HEK293T (cell line): ENCODE measurements at places on chromosomes 6 and 20.

- no peak for DNase-seq
Measured at GRCh38 chr20:7516621-7517111, 423.6 kb downstream of the HAO1 start.

DNA sequence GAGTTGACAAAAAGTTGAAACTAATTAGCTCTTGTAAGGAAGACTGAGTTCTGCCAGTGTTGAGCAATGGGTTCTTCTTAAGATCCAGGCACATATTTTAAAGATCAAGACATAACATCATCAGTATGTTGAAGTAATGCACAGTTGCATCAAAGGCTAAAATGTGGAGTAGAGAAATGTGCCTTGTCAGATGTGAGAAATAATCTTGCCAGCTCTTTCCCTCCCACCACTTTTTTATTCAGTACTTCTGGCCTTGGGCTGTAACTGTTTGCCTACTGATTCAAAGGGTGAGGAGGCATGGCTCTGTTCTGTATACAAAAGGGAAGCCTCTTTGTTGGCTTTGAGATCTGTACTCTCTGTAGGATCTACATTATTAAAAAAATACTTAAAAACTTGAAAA is 13.1 kb downstream of the PKIB start:
- no peak for DNase-seq

- DNase-seq = peak; percentile 8
Measured at GRCh38 chr6:86192123-86192522, 549.4 kb upstream of the SYNCRIP start.

DNA sequence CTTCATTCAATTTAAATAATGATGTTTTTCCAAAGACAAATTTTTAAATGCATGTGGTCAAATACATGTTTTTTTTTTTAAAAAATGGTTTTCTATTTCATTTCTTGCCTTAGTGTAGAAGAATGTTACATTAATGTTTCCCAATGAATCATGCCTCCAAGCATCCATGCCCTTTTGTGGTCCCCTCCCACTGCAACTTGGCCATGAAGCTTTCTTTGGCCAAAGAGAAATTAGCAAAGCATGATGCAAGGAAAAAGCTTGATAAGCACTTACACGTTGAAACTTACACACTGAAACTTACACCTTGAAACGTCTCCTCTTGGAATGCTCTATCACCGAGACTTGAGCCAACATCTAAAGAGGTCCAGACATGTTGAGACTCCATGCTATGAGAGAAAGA is 93.0 kb upstream of the ELOVL5 start:
- no peak for DNase-seq

DNA sequence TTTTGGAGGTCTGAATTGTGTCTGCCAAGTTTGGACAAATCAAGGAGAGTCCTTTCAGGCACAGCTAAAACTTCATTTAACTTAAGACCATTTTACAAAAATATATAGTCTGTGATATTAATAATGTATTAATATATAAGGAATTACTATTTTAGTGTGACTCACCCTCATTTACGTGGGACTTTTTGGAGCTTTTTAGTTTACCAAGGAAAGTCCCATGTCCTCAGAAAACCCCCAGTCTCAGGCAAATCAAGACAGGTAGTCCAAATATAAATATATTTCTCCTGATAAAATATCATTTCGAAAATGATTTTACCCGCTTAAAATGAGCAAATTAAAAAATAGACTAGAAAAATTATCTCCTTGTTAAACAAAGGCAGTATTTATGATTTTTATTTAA is 479.0 kb downstream of the PKHD1 start:
- DNase-seq = no peak

DNA sequence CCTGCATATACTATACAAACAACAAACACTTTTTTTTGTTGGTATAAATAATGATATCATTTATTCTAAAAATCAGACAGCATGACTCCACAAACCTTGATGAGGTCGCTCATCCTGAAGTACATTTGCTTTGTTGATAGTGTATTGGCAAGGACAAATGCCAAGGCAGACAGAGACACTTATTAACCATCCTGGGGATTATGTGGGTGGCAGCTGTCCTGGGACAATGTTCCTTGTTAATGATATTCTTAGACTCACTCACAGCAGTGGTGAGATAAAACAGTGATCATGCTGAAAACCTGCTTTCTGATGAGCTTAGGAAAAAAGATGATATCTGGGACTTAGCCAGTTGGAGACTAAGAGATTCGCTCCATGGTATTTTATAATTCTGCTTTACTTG is 85.4 kb upstream of the OGFRL1 start:
- no peak for DNase-seq

DNA sequence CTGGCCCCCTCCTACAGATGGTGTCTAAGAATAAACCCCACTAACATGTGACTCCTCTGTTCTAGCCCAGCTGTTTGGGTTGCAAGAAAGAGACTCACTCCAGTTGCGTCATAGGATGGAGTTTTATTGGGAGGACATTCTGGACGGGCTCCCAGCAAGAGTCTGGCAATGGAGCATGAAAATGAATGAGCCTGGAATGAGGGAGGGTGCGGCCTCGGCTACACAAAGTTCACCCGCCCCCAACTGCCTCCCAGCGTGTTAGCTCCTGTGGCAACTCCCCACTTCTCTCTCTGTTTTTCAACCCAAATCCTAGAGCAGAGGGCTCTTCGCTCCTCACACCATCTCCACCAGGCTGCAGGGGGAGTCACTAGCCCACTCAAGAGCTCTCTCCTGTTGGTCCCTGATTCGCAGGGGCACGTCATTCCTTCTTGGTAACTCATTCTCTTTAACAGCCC is 5.1 kb upstream of the ADAM33 start:
- DNase-seq = no peak

DNA sequence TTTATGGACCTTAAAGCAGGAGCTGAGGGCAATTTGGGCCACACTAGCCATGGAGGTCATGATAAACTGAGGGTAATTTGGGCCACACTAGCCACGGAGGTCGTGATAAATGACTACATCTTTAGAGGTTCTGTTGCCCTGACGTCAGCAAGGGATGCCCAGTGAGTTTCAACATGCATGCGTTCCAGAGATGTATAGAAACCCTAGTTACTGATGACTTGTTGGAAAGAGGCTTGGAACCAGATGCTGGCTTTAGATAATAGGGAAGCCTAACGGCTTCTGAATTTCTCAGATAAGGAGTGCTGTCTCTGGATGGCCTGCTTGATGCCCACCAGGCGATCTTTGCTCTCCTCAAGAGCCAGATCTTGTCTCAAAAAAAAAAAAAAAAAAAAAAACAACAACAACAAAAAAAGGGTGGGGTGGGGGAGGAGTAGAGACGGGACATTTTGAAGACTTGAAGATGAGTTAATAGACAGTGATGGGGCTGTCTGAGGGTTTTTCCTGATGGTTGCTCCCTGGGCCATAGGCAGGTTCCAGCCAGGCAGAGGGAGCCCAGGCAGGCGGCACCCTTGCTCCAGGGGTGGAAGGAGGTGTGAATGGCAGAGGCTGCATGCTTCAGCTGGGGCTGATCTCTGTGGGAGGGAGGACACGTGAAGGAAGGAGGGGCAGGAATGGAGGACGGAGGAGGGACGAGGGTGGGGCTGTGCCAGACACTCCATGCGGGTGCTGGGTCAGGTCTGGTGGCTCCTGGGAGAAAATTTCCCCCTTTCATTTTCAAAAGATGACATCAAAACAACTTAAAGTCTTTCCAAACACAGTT is 27.0 kb upstream of the FRMD1 start:
- no peak for DNase-seq

GRCh38 chr6:81774542-81774941 is 22.1 kb upstream of the TENT5A start:
- DNase-seq = no peak

- DNase-seq = no peak
Measured at GRCh38 chr6:96755096-96755495, 82.2 kb downstream of the GPR63 start.

DNA sequence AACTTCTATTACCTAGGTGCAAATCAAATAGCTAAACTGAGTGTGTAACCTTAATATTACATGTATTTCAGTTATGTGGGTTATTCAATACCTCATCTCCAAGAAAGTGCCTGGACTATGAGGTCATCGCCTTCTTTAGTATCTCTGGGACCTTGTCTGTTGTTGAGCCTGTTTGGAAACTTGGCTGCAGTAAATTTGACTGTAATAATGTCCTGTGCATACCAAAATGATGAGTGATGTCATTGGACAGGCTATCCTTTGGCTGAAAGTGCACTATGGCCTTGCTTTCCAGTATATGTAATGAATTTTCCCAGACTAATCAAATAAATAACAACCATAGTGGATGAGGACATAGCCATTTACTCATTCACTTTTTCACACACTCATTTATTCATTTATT is 455.1 kb downstream of the ADGRB3 start:
- no peak for DNase-seq

- no peak for DNase-seq
Measured at GRCh38 chr6:159966981-159967380, 1.9 kb upstream of the IGF2R start.

DNA sequence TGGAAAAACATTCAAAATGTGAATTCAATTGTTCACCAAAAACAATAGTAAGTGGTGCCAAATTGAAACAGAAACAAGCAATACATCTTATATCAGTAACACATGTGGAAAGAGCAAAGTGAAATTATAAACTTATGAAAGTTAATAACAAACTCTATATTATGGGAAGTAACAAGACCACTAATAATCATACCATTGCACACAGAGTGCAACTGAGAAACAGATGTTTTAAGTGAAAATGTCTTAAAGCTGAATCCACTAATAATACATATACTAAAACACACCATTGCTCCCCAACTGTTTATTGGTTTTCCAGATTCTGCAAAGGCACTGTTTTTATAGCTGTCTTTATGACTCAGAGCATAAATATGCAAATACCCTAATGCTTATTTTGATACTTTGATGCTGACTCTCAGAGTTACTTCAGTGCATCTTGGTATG is 292.3 kb downstream of the RFPL4B start:
- DNase-seq = no peak

DNA sequence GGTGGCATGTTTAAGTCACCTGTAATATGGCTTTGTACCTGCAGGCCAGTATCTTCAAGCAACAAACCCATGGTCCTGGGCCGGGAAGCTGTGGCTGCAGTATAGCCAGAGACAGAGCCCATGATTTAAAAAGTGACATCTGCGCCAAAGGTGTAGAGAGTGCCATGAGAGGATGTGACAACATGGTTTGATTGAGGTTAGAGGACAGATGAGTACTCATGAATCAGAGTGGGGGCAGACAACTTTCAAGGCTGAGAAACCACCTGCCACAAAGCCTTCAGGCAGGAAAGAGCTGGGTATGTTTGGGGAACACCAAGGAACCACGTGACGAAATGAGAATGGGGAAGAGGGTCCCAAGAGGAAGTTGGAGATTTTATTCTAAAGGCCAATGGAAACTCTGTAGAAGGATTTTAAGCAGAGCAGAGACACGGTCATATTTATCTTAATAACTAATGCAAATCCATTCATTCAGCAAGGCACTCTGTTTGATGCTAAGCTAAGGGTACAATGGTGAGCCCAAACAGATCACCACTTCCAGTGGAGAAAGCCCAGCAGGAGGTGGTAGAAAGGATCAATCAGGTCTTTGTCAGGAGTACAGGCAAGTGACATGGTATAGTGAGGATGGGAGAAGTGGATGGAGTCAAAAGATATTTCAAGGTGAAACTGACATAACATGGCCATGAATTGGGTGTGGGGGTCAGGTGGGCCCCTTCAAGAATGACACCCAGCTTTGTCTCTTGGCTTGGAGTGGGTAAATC is 3.4 kb upstream of the MICAL1 start:
- no peak for DNase-seq

DNA sequence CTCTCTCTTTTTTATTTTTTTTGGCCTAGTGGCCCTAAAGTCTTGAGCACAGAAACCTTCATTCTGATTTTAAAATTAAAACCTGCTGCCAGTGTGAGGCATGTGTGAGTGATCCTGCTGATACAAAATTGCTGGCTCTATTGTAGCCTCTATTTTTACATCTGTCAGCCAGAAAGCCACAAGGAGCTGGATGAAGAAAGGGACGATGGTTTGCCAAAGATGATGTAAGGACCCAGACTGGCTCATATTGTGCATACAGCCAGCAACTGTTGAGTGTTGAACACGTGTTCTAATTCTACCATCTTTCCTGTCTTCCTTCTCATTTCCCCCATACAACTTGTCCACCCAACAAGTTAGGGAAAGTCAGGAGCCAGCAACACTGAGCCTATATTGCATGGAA is 40.8 kb upstream of the ATXN1 start:
- no peak for DNase-seq

GRCh38 chr6:168578036-168578435 is 137.1 kb downstream of the SMOC2 start:
- no peak for DNase-seq

DNA sequence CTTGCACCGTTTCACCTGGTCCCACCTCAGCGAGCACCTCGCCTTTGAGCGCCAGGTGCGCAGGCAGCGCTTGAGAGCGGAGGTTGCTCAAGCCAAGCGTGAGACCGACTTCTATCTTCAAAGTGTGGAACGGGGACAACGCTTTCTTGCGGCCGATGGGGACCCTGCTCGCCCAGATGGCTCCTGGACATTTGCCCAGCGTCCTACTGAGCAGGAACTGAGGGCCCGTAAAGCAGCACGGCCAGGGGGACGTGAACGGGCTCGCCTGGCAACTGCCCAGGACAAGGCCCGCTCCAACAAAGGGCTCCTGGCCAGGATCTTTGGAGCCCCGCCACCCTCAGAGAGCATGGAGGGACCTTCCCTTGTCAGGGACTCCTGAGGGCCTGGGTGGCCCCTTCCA is 1.5 kb downstream of the ABT1 start:
- no peak for DNase-seq

DNA sequence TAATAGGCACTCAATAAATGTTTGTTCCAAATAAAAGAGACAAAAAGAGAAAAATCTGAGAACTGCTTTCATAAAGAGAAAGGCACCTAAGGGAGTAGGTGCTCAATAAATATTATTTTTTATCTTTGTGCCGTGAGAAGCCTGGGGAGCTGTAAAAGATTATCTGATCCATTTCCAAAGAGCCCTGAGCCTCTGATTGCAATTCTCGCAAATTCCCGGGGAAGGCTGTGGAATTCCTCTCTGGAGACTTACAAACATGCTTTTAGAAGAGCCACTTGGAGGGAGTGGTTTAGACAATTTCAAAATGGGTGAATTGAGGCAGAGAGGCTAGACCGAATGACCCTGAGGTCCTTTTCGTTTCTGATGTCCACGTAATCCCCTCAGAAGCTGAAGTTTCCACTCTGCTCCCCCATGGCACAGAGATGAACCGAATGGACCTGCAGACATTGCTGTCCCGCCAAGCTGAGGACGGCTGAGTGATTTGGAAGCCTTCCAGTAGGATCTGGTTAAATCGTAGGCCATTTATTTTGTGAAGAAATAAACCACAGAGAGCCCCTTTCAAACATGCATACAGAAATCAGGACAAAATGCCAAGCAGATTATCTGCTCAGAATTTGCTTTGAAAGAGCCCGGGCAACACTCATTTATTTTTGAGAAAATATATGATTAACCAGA is 77.8 kb downstream of the PKHD1 start:
- DNase-seq = no peak
